ENCODE measurements at places on chromosomes 12 and 14.

GRCh38 chr12:53596920-53597363, 29.2 kb downstream of the ATF7 start:
- DNase-seq, result no peak

- no peak for DNase-seq
Observed at GRCh38 chr12:92028441-92028709, 117.3 kb downstream of the BTG1 start.

- DNase-seq, result no peak
Observed at GRCh38 chr12:106108185-106108835, 30.4 kb downstream of the NUAK1 start.

GRCh38 chr12:100675432-100675831, 101.9 kb downstream of the GAS2L3 start:
- peak; percentile 44 for DNase-seq

DNA sequence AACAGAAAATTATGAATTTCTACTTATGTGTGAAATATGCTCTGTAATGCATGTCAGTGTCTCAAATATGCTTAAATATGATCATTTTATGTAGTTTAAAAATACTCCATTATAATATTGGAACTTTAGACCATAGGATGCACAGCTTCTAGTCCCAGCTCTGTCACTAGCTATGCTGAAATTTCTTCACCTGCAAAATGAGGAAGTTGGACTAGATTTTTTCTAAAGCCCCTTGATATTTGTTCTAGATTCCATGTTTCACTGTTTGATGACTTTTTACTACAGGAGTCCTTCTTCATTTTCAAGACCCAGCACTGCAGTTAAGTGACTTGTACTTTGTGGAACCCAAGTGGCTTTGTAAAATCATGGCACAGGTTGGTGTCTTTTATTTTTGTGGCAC, 90.1 kb downstream of the LRRK2 start:
- no peak for DNase-seq

DNA sequence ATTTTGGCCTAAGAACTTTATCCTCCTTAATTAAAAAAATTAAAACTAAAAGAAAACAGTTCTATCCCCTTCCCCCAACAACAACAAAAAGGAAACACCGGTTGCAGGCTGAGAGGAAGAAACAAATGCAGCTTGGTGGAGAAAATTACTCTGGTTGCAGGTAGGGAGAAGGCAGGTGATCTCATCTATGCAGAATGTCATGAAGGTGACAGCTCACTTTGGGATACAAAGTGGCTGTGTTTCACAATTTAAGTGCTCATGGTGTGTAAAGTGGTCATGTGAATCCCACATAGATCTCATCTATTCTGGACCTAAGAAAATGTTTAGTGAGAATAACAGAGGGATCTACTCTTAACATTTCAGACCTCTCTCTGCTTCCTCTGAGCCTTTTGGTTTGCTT, 219.7 kb upstream of the PKP2 start:
- DNase-seq, result no peak

DNA sequence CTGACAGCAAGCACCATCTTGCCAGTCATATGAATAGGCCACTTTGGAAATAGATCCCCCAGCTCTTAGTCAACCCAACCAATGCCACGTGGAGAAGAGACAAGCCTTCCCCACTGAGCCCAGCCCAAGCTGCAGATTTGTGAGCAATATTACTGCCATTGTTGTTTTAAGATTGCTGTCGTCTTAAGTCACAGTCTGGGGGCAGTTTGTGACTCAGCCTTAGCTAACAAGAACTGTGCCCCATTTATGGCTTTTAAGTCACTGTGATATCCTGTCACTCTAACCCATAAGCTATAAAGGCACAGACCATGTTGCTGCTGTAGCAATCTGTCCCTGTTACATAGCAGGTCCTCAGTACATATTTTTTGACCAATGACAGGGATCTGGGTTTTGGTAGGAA, 464.2 kb downstream of the MED13L start:
- DNase-seq, result no peak

DNA sequence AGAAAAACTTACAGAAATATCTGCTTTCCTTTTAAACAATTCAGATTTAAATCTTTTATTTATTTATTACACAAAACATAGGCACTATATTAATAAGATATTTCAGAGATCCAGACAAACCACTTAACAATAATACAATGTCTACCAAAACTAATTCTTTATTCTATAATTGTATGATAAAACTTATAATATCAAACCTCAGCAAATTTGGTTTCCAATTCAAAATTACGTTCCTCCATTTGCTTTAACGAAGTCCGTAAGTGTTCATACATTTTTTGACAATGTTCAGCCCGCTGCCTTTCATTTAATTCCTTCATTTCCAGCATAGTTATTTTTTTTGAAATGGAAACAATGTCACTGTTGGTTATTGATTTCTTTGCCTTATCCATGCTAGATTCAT, 48.3 kb downstream of the CEP290 start:
- no peak for DNase-seq
